A549 (cell line): ENCODE measurements at places on chromosomes 2 and 18.

DNA sequence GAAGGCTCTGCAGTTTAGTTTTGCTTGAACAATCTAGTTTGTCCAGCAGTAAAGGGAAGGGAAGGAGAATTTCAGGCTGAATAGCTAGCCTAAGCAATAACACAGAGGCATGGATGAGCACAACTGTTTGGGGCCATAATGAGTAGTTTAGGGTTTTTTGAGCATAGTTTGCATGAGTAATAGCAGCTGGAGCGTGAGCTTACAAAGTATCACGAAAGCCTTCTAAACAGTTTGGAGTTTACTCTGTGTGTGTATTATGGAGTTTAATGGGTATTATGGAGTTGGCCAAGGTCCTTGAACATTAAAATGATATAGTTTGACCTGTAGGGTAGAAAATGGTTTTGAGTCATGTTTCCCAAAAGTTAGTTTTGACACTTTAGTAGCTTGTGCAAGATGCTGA is 782.3 kb downstream of the ERBB4 start:
- DNase-seq = no peak

- DNase-seq = no peak
Observed at GRCh38 chr2:134027980-134028379, 225.9 kb upstream of the MGAT5 start.

GRCh38 chr18:80107426-80107825 is 1.6 kb upstream of the ADNP2 start:
- no peak for DNase-seq

GRCh38 chr18:7877609-7878008 is 310.5 kb downstream of the PTPRM start:
- peak; percentile 89 for DNase-seq

- DNase-seq = no peak
Observed at GRCh38 chr18:9832871-9833270, 52.9 kb upstream of the TXNDC2 start.

- no peak for DNase-seq
Observed at GRCh38 chr2:204046145-204046544, 109.6 kb downstream of the ICOS start.

GRCh38 chr2:141899740-141900139 is 231.1 kb downstream of the LRP1B start:
- no peak for DNase-seq

- no peak for DNase-seq
Observed at GRCh38 chr2:26838121-26838906, 9.6 kb upstream of the DPYSL5 start.

GRCh38 chr2:4336864-4337263 is 633.5 kb downstream of the DCDC2C start:
- no peak for DNase-seq

DNA sequence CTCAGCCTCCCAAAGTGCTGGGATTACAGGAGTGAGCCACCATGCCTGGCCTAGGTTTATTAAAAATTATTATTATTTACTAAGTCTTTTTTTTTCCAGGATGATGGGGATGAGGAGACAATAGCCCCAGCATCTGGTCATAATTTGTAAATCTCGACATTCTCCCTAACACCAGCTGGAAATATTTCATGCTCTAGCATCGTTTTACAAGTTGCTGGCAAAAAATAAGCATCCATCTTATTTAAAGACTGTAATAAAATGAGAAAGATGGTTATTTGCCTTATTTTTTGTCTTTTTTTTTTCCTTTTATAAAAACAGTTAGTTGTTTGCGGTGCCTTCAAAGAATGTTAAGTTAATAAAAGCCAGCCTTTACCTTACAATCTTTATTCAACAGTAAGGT is 56.7 kb downstream of the SF3B1 start:
- DNase-seq = no peak

GRCh38 chr2:6692819-6693218 is 172.9 kb downstream of the CMPK2 start:
- DNase-seq = no peak

GRCh38 chr2:148238561-148238960 is 217.7 kb downstream of the MBD5 start:
- DNase-seq = no peak

DNA sequence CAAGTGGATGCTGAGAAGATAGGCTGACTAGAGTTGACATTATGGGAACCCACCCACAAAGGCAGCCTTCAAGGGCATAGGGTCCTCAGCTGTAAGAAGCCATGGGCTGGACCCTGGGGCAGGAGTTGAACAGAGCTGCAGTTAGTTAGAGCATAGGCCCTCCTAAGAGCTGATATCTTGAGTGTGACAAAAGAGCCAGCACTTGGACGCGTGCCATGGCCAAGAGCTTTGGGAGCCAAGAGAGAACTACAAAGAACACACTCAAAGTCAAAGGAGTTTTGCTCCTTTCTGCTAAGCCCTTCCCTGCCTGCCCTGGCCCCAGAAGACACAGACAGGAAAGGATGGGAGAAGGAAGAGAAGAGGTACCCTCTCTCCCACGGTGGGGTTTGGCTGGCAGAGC is 29.9 kb upstream of the AGAP1 start:
- DNase-seq = no peak

GRCh38 chr2:36333350-36334012 is 22.1 kb upstream of the CRIM1 start:
- DNase-seq = peak; percentile 56

GRCh38 chr2:20994130-20994529 is 49.7 kb downstream of the APOB start:
- no peak for DNase-seq

- DNase-seq = no peak
Observed at GRCh38 chr2:45258311-45258710, 249.1 kb upstream of the SIX2 start.

GRCh38 chr2:40531359-40531758 is 79.5 kb upstream of the SLC8A1 start:
- no peak for DNase-seq
